ENCODE measurements at places on chromosomes 1 and 21. TPM values are rescaled to one million over a fixed set of nuclear protein-coding genes. Genes with fewer than 3 reads are reported as not detected.

DNA sequence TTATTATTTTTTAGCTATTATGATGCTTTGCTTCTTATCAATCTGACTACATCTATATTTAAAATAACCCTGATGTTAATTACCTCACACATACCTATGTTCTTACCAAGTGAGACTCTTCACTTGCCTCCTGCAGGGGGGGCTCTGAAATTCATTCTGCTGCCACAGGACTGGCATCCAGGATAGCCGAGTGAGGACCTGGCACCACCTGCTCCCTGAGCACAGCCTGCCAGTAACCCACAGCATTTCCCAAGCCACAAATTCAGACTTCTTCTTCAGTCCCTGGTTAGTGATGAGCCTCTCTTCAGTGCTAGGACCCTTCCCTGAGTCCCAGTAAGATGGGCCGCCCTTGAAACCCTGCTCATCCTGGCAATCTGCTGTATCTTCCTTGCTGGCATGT is 296.5 kb upstream of the PLXNA2 start:
- no peak for DNase-seq

GRCh38 chr1:62437273-62437940 is 558 bp downstream of the USP1 start:
- no peak for DNase-seq

GRCh38 chr1:53145051-53145600 is 2.7 kb upstream of the SLC1A7 start:
- DNase-seq: no peak

Gene GCSAML
- polyA plus RNA-seq: not detected

Gene KRTAP7-1
- polyA plus RNA-seq: not detected

Data from brain (organoid and tissue), 16 donors.